Glomerular endothelial cell (primary cell): ENCODE measurements at places on chromosomes 5 and 9.
A peak's percentile ranks its signal among the peaks of the same experiment; 100 is the strongest.

DNA sequence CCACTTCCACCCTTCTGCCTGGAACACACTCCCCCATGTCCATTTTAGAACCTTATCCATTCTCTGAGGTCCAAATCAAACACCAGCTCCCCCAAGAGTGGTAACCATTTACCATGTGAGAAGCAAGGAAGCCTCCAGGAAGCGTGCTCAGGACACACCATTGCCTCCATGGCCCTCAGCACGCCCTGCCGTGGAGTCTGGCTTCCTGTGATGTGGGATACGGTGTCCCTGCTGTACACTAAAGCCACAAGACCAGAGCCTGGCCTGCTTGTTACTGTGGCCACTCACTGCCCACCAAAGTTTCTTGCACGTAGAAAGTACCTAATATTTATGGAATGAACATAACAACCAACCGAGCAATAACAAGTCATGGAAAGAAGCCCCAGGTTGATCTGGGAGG is 151.7 kb downstream of the SEMA5A start:
- no peak for DNase-seq

DNA sequence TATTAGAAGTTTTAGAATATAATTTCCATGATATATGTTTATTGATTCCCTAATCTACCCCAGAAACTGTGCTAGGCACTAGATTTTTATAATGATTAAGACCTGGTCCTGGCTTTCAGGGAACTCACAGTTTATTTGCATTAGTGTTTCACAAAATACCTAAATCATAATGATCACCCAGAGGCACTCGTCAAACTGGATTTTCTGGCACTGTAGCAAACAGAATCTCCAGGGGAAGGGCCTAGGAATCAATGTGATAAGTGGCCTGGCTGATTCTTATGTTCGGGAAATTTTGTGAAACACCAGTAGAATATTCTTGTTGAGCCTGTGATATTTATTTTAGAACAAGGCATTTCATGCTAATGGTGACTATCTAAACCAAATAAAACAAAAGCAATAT is 37.4 kb upstream of the SRP19 start:
- no peak for DNase-seq

- no peak for DNase-seq
These were observed 12.2 kb upstream of the HMGCR start for GRCh38 chr5:75324791-75325190.

- DNase-seq, result no peak
These were observed 364.4 kb downstream of the GADD45G start for GRCh38 chr9:89969156-89969675.

DNA sequence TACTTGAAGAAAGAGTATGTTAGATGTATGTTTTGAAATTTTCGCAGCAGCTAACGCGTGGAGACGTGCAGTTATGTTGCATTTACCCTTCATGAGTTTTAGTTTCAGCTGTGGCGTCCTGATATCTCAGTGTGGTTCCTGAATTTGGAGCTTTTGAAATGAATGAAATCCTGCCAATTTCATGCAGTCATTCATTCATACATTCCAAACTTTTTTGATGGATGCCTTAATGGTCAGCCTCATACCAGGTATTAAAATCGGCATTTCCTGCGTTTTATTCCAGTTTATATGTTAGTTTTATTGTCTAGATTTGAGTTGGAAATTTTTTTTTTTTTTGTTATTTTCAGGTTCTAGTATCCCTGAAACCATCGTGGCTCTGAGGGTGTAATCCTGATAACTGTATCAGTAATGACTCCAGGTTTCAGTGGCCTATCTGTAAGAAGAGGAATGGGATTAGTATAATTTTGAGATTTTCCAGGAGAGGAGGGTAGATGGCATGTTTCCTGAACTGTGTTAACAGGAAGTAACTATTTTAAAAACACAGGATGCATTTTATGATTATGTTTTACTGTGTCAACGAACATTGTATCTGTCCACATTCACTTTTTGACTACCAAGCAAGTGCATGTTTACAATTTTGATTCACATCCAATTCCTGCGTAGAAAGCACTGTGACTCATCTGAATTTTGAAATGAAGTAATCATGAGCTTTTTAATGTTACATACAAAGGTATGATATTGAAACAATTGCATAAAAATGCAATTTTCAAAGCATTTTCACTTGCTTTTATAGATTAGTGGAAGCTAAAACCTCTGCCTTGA is 1.0 kb downstream of the FOCAD start:
- peak; percentile 77 for DNase-seq

DNA sequence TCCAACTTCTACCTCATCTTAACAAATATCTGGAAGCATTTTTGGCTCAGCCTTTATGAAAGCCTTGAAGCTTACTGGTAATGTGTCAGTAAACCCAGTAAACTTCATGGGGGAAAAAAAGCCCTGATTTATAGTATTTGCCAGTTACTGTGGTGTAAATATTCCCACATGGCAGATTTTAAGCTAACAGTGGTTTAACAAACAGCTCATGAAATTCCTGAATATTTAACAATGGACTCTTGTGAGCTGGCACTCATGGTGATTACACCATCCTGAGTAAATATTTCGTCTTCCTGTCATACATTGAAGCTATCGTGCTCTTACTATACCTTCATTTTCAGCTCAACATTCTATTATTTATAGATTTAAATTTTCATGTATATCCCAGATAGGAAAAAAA is 57.0 kb upstream of the ACOT12 start:
- no peak for DNase-seq

- peak; percentile 96 for DNase-seq
These were observed 18.1 kb downstream of the GSN start for GRCh38 chr9:121285835-121286687.

- no peak for DNase-seq
These were observed 1.9 kb downstream of the FGF1 start for GRCh38 chr5:142683881-142684505.

DNA sequence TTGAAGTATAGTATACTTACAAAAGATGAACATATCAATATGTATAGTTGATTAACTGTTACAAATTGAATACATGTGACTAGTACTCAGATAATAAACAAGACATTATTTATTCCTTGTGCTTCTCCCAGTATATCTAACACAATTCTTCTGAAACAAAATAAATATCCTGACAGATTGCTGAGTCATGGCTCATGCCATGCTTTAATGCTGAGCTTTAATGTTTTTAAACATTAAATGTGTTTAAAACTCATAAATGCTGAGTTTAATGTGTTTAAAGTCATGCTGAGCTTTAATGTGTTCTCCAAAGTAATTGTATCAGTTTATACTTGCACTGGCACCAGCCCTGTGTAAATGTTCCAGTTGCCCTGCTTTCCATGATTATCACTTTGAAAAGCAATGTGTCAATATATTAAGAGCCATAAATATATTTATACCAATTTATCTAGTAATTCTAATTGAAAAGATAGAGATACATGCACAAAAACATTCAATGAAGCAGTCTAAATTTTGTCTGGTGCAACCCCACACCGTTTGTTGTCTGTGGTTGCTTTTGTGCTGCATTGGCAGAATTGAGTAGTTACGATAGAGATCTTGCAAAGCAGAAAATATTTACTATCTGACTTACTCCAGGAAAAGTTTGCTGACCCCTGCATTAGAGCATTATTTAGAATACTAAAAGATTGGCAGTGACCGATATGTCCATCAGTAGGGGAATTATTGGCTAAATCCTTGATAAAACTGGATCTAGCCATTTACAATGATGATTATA is 15.7 kb downstream of the KIAA1958 start:
- DNase-seq, result no peak
